NCI-H2227 treated with DMSO at 0.1 percent for 48 hours (cell line): ENCODE measurements at places on chromosomes 4 and X.

- no peak for DNase-seq
Measured at GRCh38 chr4:133154725-133155124, 5.6 kb downstream of the PCDH10 start.

DNA sequence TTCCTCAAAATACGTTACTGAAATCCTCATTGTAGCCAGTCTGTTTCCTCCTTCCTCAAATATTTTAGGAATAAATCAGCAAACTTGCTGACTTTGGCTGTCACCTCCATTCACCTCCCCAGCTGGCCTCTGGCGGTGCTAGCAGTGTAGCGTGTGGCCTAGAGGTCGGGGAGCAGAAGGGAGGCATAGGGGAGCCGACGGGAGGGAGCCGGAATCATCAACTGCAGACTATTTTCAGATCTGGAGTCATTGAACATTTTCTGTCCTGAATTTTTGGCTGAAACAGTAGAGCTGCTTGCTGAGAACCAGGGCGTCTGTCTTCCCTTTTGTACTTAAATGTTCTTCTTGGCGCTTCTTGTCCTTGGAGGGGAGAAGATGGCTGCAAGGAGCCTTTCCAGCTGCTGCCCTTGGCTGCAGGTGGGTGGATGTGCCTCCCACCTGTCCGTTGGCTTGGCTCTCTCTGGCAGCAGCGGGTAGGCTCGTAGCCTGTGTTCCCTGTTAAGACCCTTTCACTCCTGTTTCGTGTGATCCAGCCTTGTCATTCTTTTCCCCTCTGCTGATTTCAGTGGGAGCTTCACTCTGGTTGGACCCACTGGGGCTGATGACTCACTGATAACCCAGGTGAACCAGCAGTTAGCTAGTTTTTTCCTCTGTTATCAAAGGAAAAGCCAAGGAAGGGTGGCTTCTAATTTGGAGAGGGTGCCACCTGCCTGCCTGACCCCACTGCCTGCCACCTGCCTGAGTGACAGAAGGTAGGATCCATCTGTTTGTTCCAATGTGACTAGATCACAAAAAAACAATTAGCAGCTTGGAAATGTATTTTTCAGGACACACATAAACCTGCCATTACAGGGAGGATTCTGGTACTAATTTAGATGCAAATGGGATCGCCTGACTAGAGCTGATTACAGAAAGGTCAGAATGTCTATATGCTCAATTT, 135.9 kb downstream of the GATB start:
- DNase-seq, result no peak

GRCh38 chr4:189092581-189092980, 848.1 kb upstream of the FRG1 start:
- no peak for DNase-seq

GRCh38 chr4:100889401-100889800, 371.6 kb upstream of the EMCN start:
- DNase-seq, result no peak
